ENCODE measurements at places on chromosomes 4 and X.

GRCh38 chr4:76527666-76528065 lies 92.6 kb downstream of the SHROOM3 start:
- no peak for DNase-seq

GRCh38 chrX:40543661-40544328 lies 37.0 kb upstream of the ATP6AP2 start:
- peak; percentile 62 for DNase-seq

- no peak for DNase-seq
Observed at GRCh38 chr4:136571315-136571714, 961.0 kb downstream of the PCDH18 start.

GRCh38 chr4:115873048-115873447 lies 759.6 kb upstream of the NDST4 start:
- no peak for DNase-seq

- no peak for DNase-seq
Observed at GRCh38 chrX:5756616-5757015, 472.1 kb downstream of the NLGN4X start.

GRCh38 chr4:185998791-185999190 lies 70.2 kb upstream of the TLR3 start:
- DNase-seq, result no peak

GRCh38 chr4:102730968-102731533 lies 29.7 kb downstream of the MANBA start:
- peak; percentile 11 for DNase-seq

GRCh38 chr4:19993242-19993641 lies 258.5 kb upstream of the SLIT2 start:
- no peak for DNase-seq

GRCh38 chr4:88709989-88710388 lies 12.4 kb upstream of the NAP1L5 start:
- DNase-seq, result no peak

DNA sequence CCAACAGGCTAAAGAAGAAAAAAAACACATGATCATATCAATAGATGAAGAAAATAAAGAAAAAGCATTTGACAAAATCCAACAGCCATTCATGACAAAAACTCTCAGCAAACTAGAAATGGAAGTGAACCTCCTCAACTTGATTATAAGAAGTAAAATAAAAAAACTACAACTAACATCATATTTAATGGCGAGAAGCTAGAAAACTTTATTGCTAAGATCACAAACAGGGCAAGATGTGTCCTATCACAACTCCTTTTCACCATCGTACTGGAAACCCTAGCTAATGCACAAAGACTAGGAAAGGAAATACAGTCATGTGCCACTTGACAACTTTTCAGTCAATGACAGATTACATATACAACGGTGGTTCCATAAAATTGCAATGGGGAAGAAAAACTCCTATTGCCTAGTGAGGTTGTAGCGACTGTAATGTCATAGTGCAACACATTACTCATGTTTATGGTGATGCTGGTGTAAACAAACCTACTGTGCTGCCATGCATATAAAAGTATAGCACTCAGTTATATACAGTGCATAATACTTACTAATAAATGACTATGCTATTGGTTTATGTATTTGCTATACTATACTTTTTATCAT lies 12.1 kb upstream of the MANBA start:
- DNase-seq, result no peak

DNA sequence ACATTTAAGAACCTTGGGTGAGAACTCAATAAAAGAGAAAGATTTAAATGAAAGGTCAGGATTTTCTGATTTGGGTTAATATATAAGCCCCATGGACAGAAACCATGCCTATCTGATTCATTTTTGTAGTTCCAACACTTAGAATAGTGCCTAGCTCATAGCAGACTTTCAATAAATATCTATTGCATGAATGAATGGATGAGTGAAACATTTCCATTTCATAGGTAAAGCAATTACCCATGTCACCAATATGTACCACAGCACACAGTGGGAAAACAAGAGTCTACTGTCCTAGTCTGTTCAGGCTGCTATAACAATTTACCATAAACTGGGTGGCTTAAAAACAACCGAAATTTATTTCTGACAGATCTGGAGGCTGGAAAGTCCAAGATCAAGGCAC lies 63.9 kb upstream of the PTPN13 start:
- no peak for DNase-seq

GRCh38 chr4:171031338-171031737 lies 781.9 kb upstream of the GALNTL6 start:
- DNase-seq, result no peak

DNA sequence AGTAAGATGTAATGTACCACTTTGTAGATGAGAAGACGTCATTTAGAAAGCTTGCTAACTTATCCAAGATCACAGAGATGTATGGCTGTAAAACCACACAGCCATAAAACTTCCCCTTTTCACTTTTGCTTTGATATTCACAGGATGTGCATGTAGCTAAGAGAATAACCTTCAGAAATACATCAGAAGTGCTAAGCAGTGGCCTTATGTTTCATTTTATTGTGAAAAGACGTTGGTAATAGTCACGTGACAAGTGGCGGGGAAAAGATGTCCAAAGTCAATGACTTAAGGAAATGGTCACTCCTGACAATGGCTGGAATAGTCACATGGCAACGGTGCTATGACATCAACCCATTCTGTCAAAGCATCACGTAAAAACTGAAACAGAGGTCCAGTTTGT lies 12.9 kb upstream of the WDR17 start:
- DNase-seq, result no peak

DNA sequence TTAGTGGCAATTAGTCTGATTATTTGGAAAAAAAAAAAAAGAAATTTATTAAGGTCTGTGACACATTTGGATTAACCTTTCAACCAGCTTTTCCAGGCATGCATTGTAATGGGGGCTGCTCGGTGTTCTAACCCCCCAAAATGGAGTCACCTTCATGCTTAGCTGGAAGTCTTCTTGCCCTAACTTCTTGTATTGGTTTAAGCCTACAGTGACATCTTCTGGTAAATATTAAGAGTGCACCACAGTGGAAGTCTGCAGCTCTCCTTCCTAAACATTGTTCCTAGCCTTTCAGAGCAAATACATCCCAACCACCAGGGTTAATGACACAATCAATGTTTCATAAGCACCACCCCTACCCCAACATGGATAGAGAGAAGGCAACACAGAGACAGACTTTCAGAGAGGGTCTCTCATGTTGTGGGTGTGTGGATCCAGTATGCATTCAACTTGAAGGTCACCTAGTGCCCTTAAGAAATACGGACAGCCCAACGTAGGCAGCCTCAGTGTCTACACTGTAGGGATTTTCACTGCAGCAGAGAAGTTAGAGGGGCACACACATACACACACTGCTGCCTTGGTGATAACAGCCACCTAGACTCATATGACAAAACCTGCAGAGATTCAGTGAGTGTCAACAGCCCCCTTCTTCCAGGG lies 142.9 kb upstream of the MBNL3 start:
- peak; percentile 66 for DNase-seq

GRCh38 chrX:39731330-39731667 lies 366.5 kb downstream of the BCOR start:
- DNase-seq, result no peak

- DNase-seq, result no peak
Observed at GRCh38 chrX:154477891-154478477, 1.1 kb downstream of the LAGE3 start.

DNA sequence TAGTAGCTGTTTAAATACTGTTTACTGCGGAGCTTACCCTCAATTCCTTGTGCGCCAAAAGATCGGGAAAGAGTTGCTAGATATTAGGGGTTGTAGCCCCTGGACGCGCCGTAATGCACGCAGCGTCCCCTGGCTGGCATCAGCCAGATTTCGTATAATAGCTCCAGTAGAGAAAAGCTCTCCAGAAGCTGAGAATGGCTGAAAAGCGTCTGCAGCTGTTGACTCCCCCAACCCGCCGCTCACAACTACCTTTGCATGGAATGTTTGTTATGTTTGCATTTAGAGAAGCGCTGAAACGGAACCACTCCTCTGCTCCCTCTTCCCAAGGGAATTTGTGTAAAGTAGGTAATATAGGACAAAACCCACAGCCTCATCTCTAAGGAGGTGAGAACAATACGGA lies 3.7 kb downstream of the DOCK11 start:
- no peak for DNase-seq

DNA sequence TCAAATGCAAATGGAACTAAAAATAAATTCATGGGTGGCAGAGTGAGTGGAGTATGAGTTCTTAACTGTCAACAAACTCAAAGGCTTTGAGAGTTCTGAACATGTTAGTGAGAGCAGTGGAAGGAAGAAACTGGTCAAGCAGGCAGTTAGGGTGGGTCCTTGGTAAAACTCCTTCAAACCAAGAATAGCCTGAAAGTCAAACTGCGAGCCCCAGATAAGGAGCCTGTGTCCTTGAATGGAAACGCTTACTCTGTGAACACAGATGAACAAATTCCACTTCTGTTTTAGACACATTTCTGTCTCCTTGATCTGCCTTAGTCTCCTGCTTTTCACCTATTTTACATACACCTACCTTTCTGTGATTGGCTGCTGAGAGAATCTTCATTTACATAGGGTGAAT lies 129.4 kb upstream of the PCDH18 start:
- DNase-seq, result no peak

DNA sequence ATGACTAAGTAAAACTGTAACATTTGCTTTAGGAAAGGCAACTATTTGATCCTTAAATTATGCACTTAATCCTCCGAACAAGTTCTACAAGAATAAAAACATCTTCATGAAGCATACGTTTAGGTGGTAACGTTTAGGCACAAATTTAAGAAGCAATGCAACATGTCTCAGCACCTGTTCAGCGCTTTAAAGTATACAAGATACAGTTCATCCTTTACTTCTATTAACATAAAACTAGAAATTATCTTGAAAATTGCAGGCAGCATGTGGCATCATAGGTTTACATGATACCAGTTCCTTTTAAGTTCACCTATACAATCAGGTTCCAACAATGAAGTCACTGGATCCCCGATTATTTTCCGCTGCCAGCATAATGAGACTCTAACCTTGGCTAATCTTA lies 1.5 kb downstream of the PLA2G12A start:
- no peak for DNase-seq

GRCh38 chrX:13816643-13817627 lies at the start of gene GPM6B:
GPM6B (minus strand) TSS chrX:13817093; CDS start chrX:13816904, 189 bp downstream.
- no peak for DNase-seq

DNA sequence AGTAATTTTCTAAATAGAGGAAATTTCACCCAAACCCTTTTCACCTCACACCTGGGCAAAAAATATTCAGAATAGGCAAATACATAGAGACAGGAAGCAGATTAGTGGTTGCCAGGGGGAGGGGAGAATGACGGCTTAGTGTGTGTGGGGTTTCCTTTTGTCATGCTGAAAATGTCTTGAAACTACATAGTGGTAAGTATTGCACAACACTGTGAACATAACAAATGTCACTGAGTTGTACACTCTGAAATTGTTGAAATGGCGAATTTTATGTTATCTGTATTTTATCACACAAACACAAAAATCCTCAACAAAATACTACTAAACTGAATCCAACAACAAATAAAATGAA lies 60.7 kb upstream of the PLAC1 start:
- DNase-seq, result no peak

DNA sequence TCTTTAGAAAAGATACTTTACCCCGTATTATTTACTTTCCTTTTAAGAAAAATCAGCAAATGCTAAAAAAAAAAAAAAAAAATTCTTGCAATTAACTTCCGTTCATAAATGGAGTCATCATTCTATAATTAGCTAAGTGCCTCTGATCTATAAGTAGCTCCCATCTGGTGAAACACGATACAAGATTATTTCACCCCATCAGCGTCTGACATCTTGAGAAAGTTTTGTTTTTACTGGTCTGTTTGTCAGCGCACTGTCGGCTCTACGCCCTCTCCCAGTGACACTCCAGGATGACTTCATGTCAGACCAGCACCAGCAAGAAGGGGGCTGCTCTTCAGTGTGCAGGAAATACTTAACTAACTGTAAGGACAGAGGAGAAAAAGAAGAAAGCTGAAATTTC lies 108.3 kb downstream of the AFAP1 start:
- no peak for DNase-seq

DNA sequence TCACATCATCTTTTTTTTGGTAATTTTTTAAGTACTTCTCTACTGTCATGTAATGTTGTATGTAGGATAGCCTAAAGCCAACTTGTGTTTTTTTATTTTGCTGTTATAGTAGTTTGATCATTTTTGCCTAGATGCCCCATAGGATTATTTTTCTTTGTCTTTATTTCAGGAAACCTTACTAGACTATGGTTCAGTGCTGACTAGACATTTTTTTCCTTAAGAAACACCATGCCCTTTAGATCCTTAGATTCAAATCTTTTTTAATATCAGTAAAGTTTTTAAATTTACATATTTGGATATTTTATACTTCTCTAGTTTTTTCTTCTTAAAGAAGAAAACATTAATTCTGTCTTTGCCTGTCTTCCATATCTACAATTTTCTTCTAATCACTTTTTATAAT lies 221.3 kb downstream of the IDS start:
- no peak for DNase-seq

- no peak for DNase-seq
Observed at GRCh38 chrX:125681507-125681906, 361.8 kb downstream of the TEX13C start.

GRCh38 chr4:109672169-109672930 lies 30.9 kb downstream of the CASP6 start:
- no peak for DNase-seq

DNA sequence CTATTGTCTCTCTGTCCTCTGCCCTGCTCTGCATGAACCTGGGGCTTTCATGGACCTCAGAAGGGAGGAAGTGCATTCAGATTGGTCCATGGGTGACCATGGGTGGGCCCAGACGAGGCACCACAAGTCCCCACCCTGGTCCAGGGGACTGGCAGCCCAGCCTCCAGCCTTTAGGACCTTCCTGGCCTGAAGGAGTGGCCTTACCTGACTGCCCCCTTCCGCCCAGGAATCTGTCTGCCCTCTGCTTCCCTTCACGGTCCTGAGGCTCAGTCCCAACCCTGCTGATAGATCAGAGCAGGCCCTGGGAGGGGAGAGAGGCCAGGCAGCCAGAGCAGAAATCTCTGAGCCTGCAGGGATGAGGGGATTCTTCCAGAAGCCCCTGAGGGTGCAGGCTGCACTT lies 455.4 kb downstream of the PCDH18 start:
- no peak for DNase-seq

GRCh38 chr4:164955107-164955805 lies 22.2 kb downstream of the TRIM61 start:
- DNase-seq, result no peak

DNA sequence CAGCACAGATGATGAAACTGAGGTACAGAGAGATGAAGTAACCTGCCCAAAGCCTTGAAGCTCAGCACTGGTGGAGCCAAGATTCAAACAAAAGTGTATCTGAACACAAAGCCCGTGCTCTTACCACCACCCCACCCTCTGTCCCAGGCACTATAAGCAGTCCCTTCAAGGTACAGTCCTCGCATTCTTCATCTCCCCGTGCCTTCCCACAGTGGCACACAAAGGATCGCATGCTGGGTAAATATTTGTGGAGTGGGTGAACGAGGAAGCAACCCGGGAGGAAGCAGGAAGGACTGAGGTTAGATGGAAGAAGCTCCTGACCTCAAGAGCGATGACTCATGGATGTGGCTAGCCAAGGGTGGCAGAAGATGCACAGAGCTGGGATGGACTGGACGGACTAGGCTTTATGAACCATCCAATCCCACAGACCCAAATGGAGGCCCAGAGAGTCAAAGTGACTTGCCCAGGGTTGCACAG lies 18.4 kb downstream of the IQSEC2 start:
- DNase-seq, result peak; percentile 49

GRCh38 chr4:123361195-123361861 lies 35.3 kb upstream of the SPRY1 start:
- no peak for DNase-seq

- DNase-seq, result no peak
Observed at GRCh38 chr4:99038213-99038612, 42.7 kb downstream of the METAP1 start.
